ENCODE measurements at places on chromosomes 4 and X.

DNA sequence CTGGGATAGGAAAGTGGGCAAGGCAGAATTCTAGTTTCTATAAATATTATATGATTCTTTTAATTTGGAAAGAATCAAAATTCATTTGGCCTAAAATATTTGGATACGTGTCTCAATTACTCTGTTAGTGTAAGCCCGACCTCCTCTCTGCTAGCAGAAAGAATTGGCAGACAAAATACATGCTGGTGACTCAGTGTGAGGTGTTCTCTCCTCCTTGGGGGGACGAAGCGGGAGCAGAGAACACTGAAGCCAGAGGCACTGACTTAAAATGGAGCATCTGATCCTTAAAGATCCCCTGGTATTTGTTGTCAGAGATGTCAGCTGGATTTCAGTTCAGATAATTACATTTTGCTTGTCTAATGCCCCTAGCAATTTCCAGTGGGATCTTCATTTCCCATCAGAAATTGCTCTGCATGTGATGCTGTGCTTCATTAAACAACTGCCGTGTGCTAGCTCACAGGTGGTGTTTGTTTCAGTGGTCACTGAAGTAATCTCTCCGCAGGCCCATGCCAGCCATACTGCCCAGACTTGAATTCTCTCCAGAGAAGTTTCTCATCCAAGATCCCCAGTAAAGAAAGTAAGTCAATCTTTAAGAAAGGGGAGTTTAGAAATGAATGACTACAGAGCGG lies 188.7 kb upstream of the TLL1 start:
- H3K4me3 ChIP-seq, result no peak overlapping the region
- no peaks in the 10 kb centered on the region for H3K4me1 ChIP-seq
- no peaks in the 10 kb centered on the region for H3K27me3 ChIP-seq
- no peak for DNase-seq
- H3K36me3 ChIP-seq, result no peaks in the 10 kb centered on the region

- no peaks in the 10 kb centered on the region for H3K4me1 ChIP-seq
- no peak overlapping the region for H3K27ac ChIP-seq
- H3K4me3 ChIP-seq, result no peak overlapping the region
- no peaks in the 10 kb centered on the region for H3K27me3 ChIP-seq
- no peak for DNase-seq
These were observed 233.6 kb downstream of the EVC2 start for GRCh38 chr4:5474756-5475155.

DNA sequence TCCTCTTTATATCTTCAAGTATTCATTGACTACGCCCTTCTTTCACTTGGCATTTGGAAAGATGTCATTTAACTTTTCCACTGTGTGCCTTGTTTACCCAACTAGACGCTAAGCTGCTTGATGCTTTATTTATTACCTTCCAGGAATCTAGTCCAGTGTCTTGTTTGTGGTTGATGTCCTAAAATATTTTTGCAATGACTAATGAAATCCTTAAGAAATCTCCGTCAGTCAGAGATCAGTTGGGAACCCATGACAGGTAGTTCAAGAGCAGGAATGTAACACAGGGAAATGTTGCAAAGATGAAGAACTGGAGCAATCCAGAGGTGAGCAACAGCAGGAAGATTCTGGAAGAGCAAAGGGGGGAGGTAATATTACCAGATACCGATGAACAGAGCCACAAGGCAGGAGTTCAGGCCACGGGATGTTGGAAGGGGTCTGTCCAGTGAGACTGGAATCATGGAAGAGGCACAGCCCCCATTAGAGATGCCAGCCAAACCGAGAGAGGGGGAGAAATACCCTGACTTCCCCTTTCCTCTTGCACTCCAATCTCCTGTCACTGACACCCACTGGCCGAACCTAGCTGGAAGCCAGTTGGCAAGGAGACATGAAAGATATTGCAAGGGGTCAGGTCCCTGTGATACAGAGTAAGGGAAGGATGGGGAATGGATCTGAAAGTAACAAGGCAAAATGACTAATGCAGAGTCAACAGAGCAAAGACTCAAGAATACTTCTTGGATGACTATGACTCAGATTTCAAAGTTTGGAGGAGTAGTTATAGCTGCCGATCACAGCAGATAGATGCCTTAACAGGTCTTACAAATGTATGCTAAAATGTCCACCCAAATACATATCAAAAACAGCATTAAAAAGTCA lies 62.7 kb upstream of the PHKA2 start:
- no peak overlapping the region for H3K4me3 ChIP-seq
- H3K27me3 ChIP-seq, result no peaks in the 10 kb centered on the region
- DNase-seq, result no peak
- H3K36me3 ChIP-seq, result no peaks in the 10 kb centered on the region
- no peak overlapping the region for H3K27ac ChIP-seq
- no peaks in the 10 kb centered on the region for H3K4me1 ChIP-seq

DNA sequence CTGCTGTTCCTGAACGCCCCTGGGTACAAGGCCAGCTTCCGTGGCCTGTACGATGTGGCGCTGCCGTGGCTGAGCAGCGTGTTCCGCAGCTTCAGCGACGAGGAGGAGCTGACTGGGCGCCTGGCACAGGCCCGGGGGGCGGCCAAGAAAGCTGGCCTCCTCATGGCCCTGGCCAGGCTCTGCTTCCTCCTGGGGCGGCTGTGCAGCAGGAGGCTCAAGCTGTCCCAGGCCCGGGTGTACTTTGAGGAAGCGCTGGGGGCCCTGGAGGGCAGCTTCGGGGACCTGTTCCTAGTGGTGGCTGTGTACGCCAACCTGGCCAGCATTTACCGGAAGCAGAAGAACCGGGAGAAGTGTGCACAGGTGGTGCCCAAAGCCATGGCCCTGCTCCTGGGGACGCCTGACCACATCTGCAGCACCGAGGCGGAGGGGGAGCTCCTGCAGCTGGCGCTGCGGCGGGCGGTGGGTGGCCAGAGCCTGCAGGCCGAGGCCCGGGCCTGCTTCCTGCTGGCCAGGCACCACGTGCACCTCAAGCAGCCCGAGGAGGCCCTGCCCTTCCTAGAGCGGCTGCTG lies 28.2 kb downstream of the SH3TC1 start:
- H3K4me3 ChIP-seq, result no peak overlapping the region
- DNase-seq, result no peak
- H3K27ac ChIP-seq, result no peak overlapping the region
- H3K4me1 ChIP-seq, result peaks cover 8% of the 10 kb centered on the region
- H3K36me3 ChIP-seq, result no peaks in the 10 kb centered on the region

- DNase-seq, result no peak
- no peaks in the 10 kb centered on the region for H3K4me1 ChIP-seq
- no peak overlapping the region for H3K4me3 ChIP-seq
- H3K27ac ChIP-seq, result no peak overlapping the region
- H3K36me3 ChIP-seq, result no peaks in the 10 kb centered on the region
These were observed 250.9 kb upstream of the MAOA start for GRCh38 chrX:43405191-43405590.

- no peaks in the 10 kb centered on the region for H3K27me3 ChIP-seq
- no peaks in the 10 kb centered on the region for H3K36me3 ChIP-seq
- no peaks in the 10 kb centered on the region for H3K4me1 ChIP-seq
- no peak overlapping the region for H3K4me3 ChIP-seq
These were observed 507.9 kb downstream of the MID1IP1 start for GRCh38 chrX:39309018-39309635.

GRCh38 chrX:39613482-39613995 lies 484.2 kb downstream of the BCOR start:
- peaks cover 8% of the 10 kb centered on the region for H3K4me1 ChIP-seq
- DNase-seq, result no peak
- H3K4me3 ChIP-seq, result peak overlapping the region; percentile 64
- no peak overlapping the region for H3K27ac ChIP-seq
- no peaks in the 10 kb centered on the region for H3K27me3 ChIP-seq

- H3K27me3 ChIP-seq, result no peaks in the 10 kb centered on the region
- peak overlapping the region; percentile 59 for H3K4me3 ChIP-seq
- peaks cover 32% of the 10 kb centered on the region for H3K4me1 ChIP-seq
- DNase-seq, result no peak
- H3K27ac ChIP-seq, result peak overlapping the region; percentile 77
These were observed 34.5 kb upstream of the FAM9C start for GRCh38 chrX:13078739-13079444.

- no peak overlapping the region for H3K27ac ChIP-seq
- no peaks in the 10 kb centered on the region for H3K4me1 ChIP-seq
- no peaks in the 10 kb centered on the region for H3K36me3 ChIP-seq
- DNase-seq, result no peak
- H3K27me3 ChIP-seq, result no peaks in the 10 kb centered on the region
These were observed 549.1 kb upstream of the EPHA5 start for GRCh38 chr4:66219401-66219800.

DNA sequence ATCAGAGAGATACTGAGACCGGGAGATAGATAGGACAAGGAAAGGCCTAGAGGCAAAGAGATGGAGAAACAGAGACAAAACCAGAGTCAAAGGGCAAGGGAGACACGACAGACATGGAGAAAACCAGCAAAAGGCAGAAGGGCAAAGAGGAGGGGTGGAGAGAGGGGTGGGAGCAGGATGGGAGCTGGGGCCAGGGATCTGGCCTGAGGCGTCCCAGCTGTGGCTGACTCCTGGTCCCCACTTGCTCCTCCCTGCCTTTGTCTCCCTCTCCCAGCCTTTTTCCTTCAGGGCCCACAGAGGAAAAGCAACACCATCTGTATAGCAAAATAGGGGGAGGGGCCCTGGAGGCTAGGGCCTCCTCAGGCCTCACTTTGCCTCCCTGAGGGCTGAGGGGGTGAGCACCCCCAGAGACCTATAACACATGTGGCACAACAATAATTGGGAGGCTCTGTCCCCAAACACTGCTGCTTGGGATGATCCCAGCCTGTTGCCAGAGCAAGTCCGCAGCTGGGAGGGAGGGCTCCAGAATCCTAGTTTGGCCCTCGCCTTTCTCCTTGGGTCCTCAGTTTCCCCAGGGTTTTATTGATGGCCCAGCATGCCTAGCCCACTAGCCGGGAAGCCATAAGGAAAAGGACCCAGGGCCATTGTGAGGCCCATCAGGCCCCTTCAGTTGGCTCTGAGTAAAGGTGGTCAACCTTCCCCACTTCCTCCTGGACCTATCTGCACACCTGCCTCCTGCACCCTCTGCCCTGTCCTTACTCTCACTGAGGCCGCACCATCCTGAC lies 96.8 kb downstream of the PJA1 start:
- H3K4me1 ChIP-seq, result no peaks in the 10 kb centered on the region
- H3K27ac ChIP-seq, result no peak overlapping the region
- H3K4me3 ChIP-seq, result no peak overlapping the region
- H3K27me3 ChIP-seq, result no peaks in the 10 kb centered on the region
- no peak for DNase-seq

- H3K4me3 ChIP-seq, result no peak overlapping the region
- no peaks in the 10 kb centered on the region for H3K4me1 ChIP-seq
- no peak overlapping the region for H3K27ac ChIP-seq
- no peaks in the 10 kb centered on the region for H3K36me3 ChIP-seq
- no peaks in the 10 kb centered on the region for H3K27me3 ChIP-seq
- DNase-seq, result no peak
These were observed 366.0 kb downstream of the DHRSX start for GRCh38 chrX:2134782-2135181.

GRCh38 chr4:100949350-100949935 lies 397.9 kb downstream of the PPP3CA start:
- DNase-seq, result no peak
- H3K27me3 ChIP-seq, result no peaks in the 10 kb centered on the region
- no peaks in the 10 kb centered on the region for H3K4me1 ChIP-seq
- H3K27ac ChIP-seq, result no peak overlapping the region

DNA sequence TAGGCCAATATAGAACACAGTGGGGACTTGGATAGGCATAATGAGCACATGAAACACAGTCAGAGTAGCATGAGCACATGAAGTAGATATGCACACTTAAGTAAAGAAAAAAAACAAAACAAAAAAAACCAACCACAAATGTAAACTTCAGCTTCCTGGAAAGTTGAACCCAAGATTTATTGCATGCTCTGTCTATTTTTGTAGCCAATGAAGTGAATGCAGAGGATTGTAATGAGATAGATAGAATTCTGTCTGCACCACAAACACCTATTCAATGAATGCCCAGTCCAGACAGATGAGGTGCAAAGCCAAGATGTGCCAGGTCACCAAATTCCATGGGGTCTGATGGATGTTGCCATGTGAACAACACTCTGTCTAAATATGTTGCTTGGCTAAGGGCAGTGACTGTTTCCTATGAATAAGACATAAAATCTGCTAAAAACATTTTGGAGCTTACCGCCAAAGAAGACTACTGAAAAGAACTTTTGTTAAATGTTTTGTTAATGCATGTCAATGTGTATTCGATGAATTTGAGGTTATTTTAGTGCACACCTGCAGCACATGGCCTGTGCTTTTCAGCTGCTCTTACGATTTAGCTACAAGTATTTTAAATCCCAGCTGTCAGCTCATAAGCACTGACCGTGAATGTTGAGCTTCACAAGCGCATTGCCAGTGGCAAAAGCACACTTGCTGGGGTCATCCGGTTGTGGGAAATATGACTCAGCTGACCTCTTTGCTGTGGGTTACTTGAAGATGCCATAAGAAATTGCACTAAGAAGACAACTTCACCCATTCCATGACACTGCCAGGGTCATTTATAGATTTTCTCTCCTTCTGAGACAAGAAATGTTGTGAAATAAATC lies 374.8 kb upstream of the GNPDA2 start:
- H3K27ac ChIP-seq, result no peak overlapping the region
- no peaks in the 10 kb centered on the region for H3K36me3 ChIP-seq
- DNase-seq, result no peak
- H3K4me3 ChIP-seq, result no peak overlapping the region

GRCh38 chr4:20251031-20251795 lies 492 bp upstream of the SLIT2 start:
- no peaks in the 10 kb centered on the region for H3K4me1 ChIP-seq
- peak overlapping the region; percentile 95 for H3K4me3 ChIP-seq
- DNase-seq, result no peak
- H3K36me3 ChIP-seq, result no peaks in the 10 kb centered on the region

DNA sequence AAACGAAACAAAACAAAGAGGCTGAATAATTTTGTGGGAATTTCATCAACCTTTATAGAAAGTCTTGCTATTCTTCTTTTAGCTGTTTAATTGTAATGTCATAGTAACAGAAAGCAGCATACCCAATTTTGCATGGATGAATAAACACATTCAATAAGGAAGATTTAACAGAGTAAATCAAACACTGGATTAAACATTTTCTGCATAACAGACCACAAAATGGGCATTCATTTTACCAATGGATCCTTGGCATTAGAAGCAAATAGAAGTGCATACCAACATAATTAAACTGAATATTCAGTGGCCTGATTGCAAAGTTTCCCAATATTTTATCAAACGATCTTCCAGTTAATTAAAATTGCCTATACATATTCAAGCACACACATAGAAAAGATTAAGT lies 4.4 kb upstream of the CHM start:
- no peak overlapping the region for H3K27ac ChIP-seq
- H3K36me3 ChIP-seq, result no peaks in the 10 kb centered on the region
- H3K4me3 ChIP-seq, result no peak overlapping the region
- H3K27me3 ChIP-seq, result no peaks in the 10 kb centered on the region
- no peaks in the 10 kb centered on the region for H3K4me1 ChIP-seq
